Heart left ventricle (tissue), 16 donors: ENCODE measurements at places on chromosomes 5 and 9.

DNA sequence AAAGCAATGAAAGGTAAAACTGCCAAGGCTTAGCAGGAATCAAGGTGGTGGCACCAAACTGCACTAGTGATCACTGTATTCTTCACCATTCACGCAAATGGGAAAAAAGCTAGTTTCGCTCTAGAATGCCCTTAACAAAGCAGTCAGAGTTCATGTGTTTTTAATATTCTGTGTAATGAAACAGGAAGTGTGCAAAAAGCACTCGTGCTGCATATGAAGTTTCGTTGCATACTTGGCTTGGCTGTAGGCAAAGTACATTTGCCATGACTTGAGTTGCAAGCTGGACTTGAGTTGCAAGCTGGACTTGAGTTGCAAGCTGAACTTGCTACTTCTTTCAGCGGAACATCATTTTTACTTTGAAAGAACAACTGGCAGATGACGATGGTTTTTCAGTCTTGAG is 55.4 kb downstream of the FOXI1 start:
- DNase-seq, result no peak

GRCh38 chr5:72355706-72356299 is 35.6 kb downstream of the PTCD2 start:
- no peak for DNase-seq

DNA sequence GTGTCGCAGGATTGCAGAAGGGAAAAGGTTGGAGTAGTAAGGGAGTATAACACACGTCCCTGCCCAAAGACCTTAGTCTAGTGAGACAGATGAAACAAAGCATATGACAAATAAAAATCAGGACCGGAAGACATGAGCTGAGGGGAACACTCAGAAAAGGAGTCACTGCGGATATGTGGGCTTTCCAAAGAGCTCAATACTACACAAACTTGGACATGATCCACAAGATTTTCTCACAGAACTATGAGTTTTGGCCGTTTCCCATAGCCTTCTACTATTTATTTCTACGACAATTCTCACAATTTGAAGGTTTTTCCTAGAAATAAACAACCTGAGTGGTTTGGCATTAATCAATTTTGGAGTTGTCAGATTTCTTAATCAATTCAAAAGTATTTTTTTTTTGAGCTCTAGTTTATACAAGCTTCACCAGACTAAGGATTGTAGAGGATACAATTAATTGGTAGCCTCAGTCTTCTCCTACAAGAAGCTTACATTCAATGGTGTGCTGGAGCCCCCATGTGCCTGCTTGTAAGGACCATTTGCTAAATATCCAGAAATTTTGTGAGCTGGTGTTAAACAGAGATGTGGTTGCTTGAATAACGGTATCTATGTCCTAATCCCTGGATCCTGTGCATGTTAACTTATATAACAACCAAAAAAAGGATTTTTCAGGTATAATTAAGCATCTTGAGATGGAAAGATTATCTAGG is 91.4 kb downstream of the ADAMTS12 start:
- no peak for DNase-seq

- no peak for DNase-seq
Observed at GRCh38 chr9:26727471-26727870, 165.1 kb downstream of the CAAP1 start.

DNA sequence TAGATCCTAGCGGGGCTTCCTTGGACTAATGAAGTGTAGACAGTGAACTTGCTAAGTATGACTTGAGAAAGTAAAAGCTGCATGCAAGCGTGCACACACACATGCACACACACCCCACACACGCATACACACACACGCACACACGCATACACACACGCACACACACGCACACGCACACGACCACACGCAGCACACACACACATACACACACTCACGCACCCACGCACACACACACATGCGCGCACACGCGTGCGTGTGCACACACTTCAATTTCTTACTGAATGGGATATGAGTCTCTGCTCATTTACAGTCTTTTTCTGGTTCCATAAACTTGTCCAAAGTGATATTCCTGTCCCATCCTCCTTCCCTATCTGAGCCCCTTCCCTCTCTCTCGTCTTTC is 41.2 kb downstream of the MSX2 start:
- DNase-seq, result no peak

- no peak for DNase-seq
Observed at GRCh38 chr5:156798201-156798600, 51.9 kb upstream of the PPP1R2B start.

- no peak for DNase-seq
Observed at GRCh38 chr5:146301626-146302025, 37.0 kb upstream of the POU4F3 start.

DNA sequence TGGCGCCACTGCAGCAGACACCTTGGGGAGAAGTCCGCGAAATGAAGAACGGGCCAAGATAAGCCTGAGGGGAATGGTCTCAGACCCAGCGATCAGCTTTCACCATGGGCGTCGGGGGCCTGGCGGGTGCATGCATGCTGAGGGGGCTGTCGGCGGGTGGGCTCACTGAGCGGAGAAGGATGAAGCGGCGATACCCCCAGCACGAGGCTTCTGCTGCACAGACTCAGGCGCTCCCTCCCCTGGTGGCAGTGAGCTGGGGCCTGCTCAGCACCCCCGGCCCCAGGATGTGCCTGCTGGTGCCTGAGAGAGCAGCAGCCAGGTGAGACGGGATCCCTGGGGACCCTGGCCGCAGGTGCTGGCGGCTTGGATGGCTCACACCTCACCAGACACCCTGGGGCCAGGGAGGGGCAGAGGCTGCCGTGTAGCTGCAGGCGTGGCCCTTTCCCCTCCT is 31.2 kb downstream of the CEP72 start:
- DNase-seq, result no peak

- peak; percentile 34 for DNase-seq
Observed at GRCh38 chr5:148829734-148830133, 3.3 kb downstream of the ADRB2 start.

DNA sequence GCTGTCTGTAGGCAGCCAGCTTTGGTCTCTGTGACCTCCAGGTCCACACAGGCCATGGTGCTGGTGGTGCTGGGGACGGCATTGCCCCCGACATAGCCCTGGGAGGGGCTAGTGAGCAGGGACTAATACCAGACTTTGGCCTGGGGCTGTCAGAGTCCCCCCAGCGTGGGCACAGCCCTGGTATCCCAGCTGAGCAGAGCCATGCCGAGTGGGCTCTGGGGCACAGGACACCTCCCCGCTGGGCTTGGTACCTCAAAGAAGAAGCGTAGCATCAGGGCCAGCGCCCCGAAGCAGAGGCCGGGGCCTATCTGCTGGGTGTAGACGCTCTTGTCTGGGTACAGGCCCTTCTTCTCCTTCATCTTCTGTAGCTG is 9.5 kb downstream of the MYMK start:
- peak; percentile 33 for DNase-seq

DNA sequence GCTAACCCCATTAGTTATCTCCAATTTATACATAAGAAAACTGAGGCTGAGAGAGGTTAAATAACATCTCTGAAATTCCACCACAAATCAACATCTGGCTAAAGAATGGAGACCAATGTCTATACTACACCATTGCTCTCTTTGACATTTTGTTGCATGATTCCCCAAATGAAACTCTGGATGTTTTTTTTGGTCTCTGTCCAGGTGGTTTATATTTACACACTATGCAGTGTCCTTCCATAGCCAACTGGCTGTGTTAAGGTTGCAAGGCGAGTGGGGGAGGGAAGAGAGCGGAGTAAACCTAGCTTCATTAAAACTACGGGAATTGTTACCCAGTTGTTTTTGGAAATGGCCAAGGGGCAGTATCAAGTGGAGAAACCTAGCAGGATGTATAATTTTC is 67.2 kb downstream of the KIF4B start:
- DNase-seq, result no peak

- no peak for DNase-seq
Observed at GRCh38 chr5:165871291-165871690, 2365.9 kb downstream of the MAT2B start.

DNA sequence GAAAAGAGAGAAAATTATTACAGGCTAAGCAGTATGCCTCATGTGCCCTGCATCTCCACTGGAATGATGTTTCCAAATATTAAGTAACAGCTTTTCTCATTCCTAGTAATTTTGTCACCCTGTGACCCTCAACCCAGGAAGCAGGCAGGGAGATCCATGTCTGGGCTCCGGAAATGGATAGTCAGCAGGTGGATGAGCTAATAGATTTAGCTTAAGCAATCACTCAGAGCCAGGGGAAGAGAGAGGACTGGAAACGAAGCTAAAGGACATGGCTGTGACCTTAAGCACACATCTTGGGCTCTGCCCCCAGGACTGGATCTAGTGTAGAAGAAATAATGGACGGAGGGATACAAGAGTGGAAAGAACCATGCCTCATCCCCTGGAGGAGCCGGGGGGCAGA is 89.5 kb downstream of the ARSB start:
- DNase-seq, result no peak

DNA sequence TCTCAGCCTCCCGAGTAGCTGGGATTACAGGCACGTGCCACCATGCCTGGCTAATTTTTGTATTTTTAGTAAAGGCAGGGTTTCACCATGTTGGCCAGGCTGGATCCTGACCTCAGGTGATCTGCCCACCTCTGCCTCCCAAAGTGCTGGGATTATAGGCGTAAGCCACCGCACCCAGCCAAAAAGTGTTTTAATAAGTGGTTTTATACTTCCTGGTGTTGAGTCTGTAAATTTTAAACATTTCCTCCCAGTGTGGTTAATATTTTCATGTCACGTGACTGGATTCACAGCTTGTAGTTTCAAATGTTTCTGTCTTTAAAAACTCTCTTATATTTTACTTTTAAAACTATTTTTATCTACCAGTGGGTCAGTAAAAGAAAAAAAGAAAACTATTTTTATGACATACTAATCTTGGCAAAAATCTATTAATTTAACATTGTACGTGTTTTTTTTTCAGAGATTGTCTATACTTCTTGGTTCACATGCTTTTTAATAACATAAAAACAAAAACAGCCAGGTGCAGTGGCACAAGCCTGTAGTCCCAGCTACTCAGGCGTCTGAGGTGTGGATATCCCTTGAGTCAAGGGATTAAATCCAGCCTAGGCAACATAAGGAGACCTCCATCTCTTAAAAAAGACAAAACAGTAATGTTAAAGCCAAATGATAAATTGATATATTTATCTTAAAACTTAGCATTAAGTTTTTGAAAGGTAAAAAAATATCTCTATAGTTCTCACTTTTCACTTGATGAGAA is 117.1 kb downstream of the DMXL1 start:
- DNase-seq, result no peak

DNA sequence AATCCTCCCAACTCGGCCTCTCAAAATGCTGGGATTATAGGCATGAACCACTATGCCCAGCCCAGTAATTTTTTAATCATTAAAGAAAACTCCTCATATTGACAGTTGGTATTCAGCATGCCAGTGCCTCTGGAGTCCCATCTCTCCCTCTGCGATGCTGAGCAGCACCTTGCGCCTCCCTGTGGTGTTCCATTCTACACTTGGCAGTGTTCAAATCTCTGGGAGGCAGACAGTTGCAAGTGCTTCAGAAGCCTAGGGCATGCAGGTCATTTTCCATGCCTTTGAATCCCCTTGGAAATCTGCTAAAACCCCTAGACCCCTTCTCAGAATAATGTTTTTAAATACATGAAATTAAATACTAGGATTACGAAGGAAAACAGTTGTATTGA is 41.3 kb downstream of the GARNL3 start:
- DNase-seq, result no peak

GRCh38 chr9:114465906-114466900 is 39.1 kb downstream of the WHRN start:
- no peak for DNase-seq

DNA sequence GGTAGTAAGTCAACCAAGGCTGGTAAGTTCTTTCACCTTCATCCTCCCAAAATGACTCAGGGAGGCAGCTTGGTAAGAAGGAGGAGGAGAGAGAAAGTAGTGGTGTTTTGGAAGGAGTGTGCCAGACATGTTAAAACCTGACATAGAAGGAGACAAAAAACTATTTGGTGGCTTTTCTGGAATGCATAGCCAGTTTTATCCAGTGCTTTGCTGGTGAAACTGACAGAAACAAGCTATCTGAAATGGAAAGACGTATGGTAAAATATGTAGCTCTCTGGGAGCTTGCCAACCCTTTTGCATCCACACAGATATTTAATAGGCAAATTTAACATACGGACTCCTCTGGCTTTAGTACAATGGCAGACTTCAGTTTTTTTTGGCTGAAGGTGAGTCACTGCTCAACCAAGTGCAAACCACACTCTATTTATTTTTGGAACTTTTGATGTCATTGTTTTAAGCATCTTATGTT is 45.4 kb downstream of the RAB14 start:
- no peak for DNase-seq

- DNase-seq, result no peak
Observed at GRCh38 chr5:148857474-148857873, 31.1 kb downstream of the ADRB2 start.

DNA sequence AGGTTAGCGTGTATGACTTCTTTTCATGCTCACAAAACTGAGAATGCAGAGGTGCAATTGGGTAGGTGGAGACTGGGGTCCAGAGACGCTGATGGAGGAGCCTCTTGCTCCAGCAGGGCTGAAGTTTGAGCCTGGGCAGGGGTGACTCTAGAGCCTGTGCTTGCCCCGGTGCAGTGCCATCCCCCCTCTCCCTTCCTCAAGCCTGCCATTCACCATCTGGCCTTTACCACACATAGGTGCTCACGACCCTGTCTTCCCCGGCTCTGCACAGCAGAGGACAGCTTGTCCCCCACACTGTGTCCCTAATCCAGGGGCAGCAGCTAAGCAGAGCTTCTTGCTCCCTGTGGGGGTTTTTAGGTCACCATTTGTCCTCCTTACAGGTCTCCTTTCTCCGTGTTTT is 86.5 kb downstream of the DAP start:
- no peak for DNase-seq

- DNase-seq, result no peak
Observed at GRCh38 chr5:141641634-141642267, 5.0 kb downstream of the RELL2 start.
